ENCODE measurements at places on chromosomes 13 and 19.

- DNase-seq, result peak; percentile 85
Measured at GRCh38 chr19:48255376-48256303, at the start of gene CARD8. TSS of gene CARD8 (minus strand) at chr19:48255912. CDS start at chr19:48241020, 14,892 bp downstream.

- no peak for DNase-seq
Measured at GRCh38 chr19:24101459-24102115, 14.6 kb downstream of the ZNF254 start.

- DNase-seq, result no peak
Measured at GRCh38 chr19:52028780-52029123, 573 bp upstream of the ZNF614 start.

DNA sequence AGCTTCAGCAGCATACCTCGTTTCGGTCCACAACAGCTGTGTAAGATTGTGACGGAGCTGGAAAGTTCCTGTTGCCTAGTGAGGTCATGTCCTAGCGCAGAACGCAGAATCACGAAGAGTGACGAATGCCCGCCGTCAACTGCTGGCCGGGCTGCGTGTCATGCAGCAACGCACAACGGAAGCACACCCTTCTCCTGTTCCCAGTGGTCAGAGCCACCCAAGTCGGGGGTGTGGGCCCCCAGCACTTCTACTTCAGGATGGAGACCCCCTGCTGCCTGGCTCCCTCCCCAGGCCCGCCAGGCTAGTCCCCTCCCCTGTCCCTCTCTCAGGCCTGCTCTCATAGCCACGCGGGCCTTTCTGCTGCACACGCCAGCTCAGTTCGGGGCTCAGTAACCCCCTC, 25.9 kb downstream of the C2CD4C start:
- no peak for DNase-seq

DNA sequence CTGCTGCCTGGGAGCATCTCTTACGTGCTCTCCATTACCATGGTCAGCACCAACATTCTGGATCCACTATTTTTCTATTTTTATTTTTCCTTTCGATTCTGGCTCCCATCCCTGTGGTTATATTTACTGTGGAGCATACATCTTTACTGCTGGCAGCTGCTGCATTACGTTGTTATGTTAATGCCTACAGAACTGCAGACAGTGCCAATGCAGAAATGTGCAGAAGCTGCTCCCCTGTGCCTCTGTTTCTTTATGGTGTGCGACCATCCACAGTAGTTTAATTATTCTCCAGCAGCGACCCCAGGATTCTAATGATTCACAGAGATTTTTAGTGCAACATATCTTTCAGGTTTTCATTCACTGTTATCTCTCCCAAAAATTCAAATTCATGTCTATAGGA, 911.7 kb upstream of the SLITRK6 start:
- DNase-seq, result no peak

DNA sequence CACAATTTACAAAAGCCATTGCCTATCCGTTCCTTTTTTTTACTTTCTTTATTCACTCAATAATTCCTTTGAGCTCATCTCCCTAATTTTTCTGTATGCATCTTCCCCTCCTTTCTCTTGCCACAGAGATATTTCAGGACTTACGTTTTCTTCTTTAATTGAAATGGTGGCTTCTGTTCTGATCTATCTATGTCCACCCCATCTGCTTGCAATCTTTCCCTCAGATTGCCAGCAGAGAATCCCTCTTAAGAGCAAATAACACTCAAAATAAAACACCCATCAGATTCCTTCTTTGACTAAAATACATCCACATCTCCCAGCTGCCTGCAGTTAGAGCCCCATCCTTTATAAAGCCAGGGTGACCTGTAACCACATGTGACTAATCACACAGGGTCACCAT, 478.6 kb downstream of the EFNB2 start:
- no peak for DNase-seq

GRCh38 chr13:111153977-111154332, 38.8 kb downstream of the ARHGEF7 start:
- peak; percentile 81 for DNase-seq

DNA sequence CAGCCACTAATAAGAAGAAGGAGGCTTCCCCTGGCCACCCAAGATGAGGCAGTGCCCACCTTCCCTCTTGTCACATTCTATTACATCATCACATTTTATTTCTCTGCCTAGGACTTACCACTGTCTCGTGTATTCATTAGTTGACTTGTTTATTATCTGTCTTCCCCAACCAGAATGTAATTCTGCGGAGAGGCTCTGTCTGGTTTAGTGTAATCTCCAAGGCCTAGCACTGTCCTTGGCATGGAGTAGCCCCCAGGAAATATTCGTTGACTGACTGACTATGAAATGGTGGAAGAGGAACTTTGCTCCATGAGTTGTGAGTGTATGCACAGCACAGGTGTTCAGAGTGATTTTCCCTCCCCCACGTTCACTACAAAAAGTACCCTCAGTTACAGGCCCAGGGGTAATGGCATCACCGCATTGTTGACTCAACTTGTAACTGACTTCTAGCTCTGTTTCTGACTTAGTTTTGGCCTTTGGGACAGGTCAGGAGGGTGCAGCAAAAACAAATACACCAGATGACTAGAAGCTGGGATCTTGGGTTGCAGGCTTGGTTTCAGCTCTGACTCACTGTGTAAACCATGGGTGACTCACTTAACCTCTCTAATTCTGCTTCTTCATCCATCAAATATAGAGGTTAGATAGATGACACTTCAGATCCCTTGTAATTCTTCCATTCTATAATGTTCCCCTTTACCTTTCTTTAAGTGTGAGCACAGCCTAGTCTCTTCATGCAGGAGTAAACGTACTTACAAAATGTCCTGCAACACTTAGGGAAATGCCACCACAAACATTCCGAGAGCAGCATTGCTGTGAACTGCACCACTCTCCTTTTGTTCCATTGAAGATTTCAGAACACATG, 229.7 kb downstream of the KCNRG start:
- DNase-seq, result no peak

DNA sequence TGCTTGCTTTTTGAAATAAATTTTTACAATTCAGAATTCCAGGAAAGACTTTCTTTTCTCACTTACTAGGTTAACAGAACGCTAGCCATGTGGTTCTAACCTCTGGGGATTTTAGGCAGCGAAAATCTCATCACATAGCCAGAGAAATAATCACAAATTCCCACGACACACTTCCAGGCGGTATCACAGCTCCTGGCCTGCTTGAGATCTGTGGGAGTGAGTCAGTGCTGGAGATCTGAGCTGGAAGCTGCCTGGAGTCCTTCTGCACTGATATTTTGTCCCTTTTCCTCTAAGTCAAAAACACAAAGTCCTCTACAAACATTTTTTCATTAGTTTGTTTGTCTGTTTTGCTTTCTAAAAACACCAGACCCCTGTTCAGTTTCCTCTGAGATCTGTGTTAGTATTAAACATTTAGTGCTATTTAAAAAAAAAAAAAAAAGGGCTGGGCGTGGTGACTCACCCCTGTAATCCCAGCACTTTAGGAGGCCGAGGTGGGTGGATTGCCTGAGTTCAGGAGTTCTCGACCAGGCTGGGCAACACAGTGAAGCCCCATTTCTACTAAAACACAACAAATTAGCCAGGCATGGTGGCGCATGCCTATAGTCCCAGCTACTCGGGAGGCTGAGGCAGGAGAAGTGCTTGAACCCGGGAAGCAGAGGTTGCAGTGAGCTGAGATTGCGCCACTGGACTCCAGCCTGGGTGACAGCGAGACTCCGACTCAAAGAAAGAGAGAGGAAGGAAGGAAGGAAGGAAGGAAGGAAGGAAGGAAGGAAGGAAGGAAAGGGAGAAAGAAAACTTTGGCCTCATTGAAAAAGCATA, 12.2 kb upstream of the UBE2L5 start:
- no peak for DNase-seq

GRCh38 chr13:33800646-33801186, 17.2 kb upstream of the RFC3 start:
- no peak for DNase-seq

- no peak for DNase-seq
Measured at GRCh38 chr19:18408053-18408476, 10.6 kb upstream of the LRRC25 start.

DNA sequence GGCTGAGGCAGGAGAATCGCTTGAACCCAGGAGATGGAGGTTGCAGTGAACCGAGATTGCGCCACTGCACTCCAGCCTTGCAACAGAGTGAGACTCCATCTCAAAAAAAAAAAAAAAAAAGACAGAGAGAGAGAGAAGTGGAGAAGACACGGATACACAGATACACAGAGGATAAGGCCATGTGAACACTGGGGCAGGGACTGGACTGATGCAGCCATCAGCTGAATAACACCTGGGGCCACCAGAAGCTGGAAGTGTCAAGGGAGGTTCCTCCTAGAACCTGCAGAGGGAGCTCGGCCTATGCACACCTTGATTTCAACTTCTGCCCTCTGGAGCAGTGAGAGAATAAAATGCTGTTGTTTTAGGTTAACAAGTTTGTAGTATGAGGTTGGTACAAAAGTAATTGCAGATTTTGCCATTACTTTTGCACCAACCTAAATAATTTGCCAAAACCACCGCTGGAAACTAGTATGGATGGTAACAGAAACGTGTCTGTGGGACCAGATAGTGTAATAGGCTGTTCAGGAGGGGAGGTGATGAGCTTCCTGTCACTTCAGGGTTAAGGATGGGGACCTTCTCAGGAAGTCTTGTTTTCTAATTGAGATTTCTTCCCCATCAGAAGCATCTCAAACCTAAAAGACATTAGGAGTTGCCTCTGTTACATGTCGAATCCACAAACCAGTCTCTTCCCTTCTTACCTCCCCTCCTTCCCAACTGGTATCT, 36.4 kb upstream of the IGSF23 start:
- no peak for DNase-seq

- DNase-seq, result peak; percentile 90
Measured at GRCh38 chr19:8363803-8364771, at the start of gene ANGPTL4. TSS of gene ANGPTL4 (plus strand) at chr19:8364155. CDS start at chr19:8364322, 167 bp downstream.

DNA sequence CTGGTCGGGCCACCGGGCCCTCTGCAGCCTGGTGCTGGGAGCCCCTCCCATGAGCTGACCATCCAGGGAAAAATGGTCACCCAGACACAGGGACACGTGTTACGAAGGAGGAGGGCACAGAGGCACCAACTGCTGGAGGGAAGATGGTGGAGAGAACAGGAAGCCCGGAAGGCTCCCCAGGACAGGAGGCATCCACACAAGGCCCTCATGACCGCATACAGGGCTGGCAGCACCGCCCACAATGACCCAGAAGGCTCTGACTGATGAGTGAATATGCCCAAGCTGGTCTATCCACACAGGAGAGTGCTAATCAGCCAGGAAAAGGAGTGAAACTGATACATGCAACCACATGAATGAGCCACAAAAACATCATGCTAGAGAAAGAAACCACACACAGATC, 14.0 kb upstream of the TMEM86B start:
- DNase-seq, result no peak

DNA sequence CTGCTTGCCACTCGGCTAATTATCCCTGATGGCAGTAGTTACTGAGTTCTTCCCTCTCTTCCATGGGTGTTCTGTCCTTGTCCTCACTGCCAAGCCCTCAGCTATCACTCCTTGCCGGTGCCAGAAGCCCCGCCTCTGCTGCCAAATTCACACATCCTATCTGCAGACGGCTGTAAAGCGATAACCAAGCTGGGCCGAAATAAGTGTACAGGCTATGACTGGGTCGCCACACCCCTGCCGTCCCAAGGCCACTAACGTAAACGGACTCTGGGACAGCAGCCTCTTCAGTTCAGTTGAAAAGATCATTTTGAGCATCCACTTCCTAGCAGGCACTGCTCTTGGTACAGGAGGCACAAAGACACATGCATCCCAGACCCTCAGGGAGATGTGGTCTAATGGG, 13.3 kb downstream of the SLC7A1 start:
- no peak for DNase-seq

DNA sequence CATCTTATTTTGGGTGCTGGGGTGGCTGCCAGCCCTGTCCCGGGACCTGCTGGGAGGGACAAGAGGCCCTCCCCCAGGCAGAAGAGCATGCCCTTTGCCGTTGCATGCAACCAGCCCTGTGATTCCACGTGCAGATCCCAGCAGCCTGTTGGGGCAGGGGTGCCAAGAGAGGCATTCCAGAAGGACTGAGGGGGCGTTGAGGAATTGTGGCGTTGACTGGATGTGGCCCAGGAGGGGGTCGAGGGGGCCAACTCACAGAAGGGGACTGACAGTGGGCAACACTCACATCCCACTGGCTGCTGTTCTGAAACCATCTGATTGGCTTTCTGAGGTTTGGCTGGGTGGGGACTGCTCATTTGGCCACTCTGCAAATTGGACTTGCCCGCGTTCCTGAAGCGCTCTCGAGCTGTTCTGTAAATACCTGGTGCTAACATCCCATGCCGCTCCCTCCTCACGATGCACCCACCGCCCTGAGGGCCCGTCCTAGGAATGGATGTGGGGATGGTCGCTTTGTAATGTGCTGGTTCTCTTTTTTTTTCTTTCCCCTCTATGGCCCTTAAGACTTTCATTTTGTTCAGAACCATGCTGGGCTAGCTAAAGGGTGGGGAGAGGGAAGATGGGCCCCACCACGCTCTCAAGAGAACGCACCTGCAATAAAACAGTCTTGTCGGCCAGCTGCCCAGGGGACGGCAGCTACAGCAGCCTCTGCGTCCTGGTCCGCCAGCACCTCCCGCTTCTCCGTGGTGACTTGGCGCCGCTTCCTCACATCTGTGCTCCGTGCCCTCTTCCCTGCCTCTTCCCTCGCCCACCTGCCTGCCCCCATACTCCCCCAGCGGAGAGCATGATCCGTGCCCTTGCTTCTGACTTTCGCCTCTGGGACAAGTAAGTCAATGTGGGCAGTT, 8.6 kb downstream of the CALM3 start:
- DNase-seq, result peak; percentile 44

GRCh38 chr19:30206187-30206586, 166.0 kb upstream of the ZNF536 start:
- no peak for DNase-seq

- no peak for DNase-seq
Measured at GRCh38 chr13:93646245-93646644, 419.6 kb downstream of the GPC6 start.

DNA sequence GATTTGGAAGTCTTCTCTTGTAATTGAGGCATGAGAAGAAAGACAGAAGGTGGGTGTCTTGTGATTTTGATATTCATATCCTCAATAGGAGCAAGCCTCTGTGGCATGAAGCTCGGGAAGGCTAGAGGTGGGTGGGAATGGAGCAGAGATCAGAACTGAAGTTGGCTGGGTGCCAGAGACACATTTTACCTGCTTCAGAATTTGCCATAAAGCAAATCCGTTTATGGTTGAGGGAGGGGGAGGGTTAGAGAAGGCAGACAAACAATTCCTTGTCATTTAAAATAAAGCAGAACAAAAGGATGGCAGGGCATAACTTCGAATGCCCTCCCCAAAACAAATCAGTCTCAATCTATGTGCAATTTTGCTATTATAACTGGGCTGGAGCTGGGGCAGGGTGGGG, 305.9 kb downstream of the KLF5 start:
- DNase-seq, result no peak

- no peak for DNase-seq
Measured at GRCh38 chr13:89432997-89433396, 1761.8 kb downstream of the SLITRK5 start.

GRCh38 chr19:15212711-15213110, 11.9 kb upstream of the NOTCH3 start:
- DNase-seq, result no peak

- DNase-seq, result no peak
Measured at GRCh38 chr19:36106441-36106840, 4.5 kb upstream of the OVOL3 start.

- no peak for DNase-seq
Measured at GRCh38 chr19:10433131-10433536, 12.8 kb downstream of the PDE4A start.
